ENCODE measurements at places on chromosomes 16 and 17.

GRCh38 chr17:45958994-45959665 lies 39.9 kb upstream of the STH start:
- no peak for DNase-seq

DNA sequence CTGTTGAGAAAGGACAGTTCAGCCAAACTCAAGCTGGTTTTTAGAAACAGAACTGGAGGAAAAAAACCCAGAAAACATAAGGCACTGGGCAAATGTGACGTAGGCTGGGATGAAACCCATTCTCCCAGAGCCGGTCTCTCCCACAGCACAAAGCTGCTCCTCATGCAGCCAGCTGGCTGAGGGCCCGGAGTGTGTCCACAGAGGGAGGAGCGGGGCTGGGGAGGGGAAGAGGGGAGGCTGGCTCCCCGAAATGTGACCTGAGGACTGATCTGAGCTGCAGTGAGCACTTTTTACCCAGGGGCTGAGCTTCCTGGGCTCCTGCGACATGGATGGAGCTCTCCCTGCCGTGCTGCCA lies 20.8 kb downstream of the FOXF1 start:
- DNase-seq = no peak

- DNase-seq = no peak
These were observed 5.2 kb downstream of the TIMP2 start for GRCh38 chr17:78919861-78920450.

- no peak for DNase-seq
These were observed 2.5 kb downstream of the SSH2 start for GRCh38 chr17:29927546-29927945.

DNA sequence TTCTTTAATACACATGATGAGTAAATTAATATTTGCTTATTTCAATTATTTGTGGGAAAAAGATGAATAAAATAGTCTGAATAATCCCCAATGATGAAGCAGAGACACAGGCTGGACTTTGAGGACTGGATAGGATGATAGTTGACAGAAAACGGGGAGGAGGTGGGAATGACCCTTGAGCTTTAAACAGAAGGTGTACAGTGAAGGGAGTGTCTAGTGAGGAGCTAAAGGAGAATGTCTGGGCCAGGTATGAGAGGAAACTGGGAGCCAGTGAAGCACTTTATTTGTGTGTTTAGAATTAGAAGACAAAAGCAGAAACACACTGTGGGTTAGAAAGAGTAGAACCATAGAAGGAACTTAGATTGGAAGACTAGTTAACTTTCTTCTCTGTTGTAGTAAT lies 230.4 kb upstream of the CA10 start:
- no peak for DNase-seq

All from stimulated activated CD4-positive, alpha-beta T cell treated with anti-CD3 and anti-CD28 coated beads, TNF-alpha, amount 100 ng/mL, for 4 hours (primary cell).